HT-29 (cell line): ENCODE measurements at places on chromosomes 2 and 18. TPM values are rescaled to one million over a fixed set of nuclear protein-coding genes. Genes with fewer than 3 reads are reported as not detected.

DNA sequence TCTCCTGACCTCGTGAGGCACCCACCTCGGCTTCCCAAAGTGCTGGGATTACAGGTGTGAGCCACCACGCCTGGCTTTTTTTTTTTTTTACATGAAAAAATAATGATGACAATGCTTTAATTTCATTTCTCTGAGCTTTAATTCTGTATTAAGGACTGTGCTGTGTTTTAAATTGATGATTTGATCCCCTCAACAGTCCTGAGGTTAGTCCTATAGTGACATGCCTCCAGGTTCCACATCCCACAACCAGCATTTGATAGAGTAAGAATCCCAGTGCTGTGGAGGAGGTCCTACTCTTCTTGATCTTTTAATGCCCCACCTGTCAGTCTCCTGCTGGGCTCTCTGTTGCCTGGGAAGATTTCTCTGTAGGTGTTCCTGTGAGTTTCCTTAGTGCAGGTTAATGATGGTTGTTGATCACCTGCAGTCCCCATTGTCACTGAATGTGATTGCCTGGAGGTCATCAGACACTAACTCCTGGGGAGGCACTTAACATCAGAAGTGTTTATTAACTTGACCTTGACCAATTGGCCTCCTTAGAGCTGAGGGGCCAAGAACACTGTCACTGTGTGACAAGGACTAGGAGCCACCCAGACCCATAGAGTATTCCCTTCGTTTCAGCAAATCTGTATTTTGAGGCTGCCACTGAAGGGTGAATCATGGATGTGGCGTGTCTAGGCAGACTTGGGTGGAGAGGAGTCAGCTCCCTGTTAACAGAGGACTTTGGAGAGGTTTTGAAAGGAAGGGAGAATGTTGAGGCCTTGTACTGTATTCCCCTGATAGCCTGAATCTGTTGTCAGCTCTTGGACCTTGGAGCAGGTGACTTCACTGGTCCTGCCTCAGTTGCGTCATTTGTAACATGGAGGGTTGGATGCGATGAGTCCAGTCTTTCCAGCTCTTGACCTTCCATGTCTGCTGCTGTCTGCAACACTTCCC is 11.5 kb downstream of the ASAP2 start:
- no peak for DNase-seq

DNA sequence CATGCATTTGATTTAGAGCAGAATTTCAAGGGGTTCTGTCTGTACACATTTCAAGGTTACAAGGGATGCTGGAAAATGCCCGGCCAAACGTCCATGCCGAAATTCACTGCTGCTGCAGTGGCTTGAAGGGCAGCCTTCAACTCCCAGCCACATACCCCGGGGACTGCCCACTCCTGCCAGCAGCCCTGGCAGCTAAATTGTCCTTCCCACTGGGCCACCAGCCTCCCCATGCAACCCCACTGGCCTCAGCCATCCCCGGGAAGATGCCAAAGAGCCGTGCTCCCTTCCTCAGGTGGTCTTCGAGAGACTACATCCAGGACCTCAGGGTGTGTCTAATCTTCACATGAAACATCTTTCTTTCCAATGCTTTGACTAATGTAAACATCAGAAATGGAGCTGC is 478.7 kb upstream of the MYT1L start:
- no peak for DNase-seq

GRCh38 chr2:178115271-178115670 is 3.0 kb downstream of the RBM45 start:
- DNase-seq: no peak

DNA sequence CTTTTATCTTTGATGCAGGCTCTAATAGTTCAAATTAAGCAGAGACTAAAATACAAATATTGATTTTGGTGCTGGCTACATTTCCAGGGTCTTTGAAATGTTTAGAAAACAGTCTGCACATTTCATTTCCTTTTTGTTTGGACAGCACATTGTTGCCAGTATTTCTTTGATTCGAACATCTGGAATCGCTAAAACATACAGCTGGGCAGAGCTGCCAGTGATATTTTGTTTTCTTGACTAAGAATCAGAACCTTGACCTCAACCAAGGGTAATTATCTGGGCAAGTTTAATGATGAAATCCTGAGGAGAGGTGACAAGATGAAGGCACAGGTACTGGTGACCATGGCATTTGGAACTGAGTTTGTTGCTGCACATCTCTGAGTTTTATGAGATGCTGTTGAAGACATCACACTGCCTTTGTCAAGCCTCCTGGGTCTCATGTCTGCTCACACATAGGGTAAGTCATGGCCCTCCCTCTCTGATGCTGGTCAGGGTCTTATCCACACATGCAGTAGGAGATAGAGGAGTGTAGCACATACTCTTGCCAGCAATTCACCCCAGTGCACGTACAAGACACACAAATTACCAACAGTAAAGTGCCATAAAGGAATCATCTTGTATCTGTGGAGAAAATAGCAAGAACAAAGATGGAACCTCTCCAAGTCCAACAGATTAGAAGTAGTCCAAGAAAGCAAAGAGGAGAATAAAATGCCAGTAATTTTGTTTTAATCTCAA is 391.9 kb downstream of the RND3 start:
- no peak for DNase-seq

DNA sequence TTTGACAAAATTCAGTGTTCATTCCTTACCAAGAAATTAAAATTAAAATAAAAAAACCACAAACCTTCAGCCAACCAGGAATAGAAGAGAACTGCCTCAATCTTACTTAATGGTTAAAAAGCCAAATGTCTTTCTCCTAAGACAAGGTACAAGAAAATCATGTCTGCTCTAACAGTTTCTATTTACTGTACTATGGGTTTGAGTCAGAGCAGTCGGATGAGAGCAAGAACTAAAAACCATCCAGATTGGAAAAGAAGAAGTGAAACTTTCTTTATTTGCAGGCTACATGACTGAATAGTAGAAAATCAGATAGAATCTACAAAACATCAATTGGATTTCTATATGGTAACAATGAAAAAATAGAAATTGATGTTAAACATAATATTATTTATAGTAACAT is 555.5 kb upstream of the TNP1 start:
- no peak for DNase-seq

GRCh38 chr2:231359441-231359840 is 36.1 kb upstream of the B3GNT7 start:
- no peak for DNase-seq

- no peak for DNase-seq
Observed at GRCh38 chr18:31837879-31838278, 77.2 kb upstream of the SLC25A52 start.

DNA sequence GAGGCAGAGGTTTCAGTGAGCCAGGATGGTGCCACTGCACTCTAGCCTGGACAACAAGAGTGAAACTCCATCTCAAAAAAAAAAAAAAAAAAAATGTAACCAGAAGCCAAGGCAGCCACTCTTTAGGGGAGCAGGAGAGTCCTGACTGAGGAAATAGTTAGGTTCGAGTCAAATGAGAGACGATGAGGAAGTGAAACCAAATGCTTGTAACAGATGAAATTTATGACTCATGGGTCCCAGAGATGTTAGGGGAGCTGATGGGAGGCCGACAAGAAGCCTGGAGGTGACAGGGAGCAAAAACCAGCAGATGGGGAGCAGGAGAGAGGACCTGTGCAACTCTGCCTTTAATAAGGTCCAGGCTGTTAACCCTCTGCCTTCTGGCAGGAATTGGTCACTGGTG is 756.1 kb upstream of the DDX18 start:
- DNase-seq: no peak

GRCh38 chr2:101107241-101107640 is 43.9 kb downstream of the TBC1D8 start:
- DNase-seq: no peak

GRCh38 chr18:11714244-11714918 is 25.3 kb downstream of the GNAL start:
- DNase-seq: no peak

- DNase-seq: no peak
Observed at GRCh38 chr2:216676630-216677029, 18.7 kb downstream of the IGFBP5 start.

GRCh38 chr2:151727593-151728552 is 6.4 kb downstream of the NEB start:
- DNase-seq: peak; percentile 5

DNA sequence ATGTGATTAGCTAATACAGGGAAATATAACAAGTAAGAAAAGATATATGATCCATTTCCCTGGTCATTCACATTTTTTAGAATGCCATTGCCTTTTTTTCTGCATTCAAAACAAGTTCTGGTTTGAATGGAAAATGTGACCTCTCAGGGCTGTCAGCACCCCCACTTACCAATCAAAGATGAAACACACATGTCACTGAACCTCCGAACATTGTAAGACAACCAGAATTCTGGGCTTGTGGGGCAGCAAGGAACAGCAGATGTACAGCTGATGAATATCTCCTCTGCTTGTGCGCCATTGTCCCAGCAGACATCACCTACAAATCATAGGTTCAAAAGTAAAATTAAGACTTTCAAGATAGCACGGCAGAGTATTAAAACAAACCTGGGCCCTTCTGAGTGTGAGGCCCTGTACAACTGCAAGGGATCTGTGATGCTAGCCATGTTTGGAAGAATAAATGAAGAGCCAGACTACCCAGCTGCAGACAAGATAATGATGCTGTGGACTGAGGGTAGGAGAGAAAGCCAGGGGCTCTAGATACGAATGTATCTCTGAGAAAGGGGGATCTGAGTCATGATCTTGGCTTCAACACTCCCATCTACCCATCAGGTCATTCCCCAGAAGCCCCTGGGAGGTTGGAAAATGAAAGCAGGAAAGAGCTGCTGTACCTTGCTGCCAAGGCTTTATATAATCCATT is 108.7 kb upstream of the SERTAD2 start:
- no peak for DNase-seq

- DNase-seq: no peak
Observed at GRCh38 chr18:12421732-12422131, 14.0 kb downstream of the PRELID3A start.

DNA sequence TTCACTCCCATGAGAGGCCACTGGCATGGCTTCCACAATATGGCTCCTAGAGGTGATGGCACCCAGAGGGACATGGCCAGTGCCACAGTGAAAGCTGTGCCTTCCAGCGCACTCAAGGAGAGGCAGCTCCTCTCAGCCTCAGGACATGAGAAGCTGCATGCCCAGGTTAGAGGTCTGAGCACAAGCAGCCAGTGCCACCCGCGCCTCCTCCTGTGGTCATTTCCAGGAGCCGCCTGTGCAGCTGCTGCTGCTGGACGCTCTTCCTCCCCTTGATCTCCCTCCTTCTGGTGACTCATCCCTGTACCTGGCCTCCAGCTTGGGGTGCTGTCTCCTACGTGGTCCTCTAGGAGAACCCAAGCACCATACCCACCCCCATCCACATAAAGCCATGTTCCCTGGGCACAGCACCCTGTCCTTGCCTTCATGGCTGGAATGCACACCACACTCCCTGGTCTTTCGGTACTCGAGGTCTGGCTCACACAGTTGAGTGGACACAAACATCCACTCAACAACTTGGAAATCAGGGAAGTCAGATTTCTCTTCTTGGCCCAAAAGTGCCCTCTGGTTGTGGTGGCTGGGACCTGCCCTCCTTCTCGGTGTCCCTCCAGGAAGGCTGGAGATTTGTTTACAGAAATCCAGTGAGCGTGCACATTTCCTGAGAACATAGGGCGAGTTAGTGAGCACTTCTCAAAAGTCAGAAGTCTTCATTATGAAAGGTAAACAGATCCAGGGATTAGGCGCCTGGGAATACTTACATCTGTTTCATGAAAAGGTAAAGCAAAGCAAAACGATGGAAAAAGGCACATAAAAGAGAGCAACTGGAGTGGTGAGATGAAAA is 96.7 kb downstream of the EIPR1 start:
- no peak for DNase-seq

- no peak for DNase-seq
Observed at GRCh38 chr2:120176526-120176925, 46.7 kb downstream of the TMEM185B start.

GRCh38 chr18:59837586-59837985 is 62.2 kb upstream of the PMAIP1 start:
- DNase-seq: peak; percentile 85

DNA sequence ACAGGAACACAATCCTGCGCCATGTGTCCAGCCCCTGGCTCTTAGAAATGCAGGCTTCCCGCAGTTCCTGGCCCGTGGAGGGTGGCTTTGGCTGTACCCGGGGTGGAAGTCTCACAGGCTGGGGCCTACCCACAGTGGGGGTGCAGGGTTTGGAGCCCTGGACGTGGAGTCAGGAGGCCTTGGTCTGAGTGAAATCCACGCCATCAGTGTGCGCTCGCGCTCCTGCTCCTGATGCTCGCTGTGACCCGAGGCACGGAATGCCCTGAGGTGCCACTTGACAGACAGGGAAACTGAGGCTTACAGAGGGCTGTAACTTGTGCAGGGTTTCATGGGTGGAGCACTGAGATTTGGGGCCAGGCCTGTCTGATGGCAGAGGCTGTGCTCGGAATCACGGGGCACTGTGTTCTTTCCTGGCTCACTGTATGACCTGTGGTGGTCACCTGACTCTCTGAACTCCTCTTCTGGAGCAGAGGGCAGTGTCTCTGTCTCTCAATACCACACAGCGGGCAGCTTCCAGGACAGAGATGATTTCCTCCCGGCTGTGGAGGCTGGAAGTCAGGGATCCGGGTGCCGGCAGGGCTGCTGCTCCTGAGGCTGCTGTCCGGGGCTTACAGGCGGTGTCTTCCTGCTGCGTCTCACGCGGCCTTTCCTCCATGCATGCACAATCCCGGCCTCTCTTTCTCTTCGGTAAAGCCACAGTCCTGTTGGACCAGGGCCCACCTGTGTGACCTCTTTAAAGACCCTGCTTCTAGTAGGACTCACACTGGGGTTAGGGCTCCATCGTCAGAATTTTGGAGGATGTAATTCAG is 25.9 kb upstream of the ALLC start:
- DNase-seq: no peak

DNA sequence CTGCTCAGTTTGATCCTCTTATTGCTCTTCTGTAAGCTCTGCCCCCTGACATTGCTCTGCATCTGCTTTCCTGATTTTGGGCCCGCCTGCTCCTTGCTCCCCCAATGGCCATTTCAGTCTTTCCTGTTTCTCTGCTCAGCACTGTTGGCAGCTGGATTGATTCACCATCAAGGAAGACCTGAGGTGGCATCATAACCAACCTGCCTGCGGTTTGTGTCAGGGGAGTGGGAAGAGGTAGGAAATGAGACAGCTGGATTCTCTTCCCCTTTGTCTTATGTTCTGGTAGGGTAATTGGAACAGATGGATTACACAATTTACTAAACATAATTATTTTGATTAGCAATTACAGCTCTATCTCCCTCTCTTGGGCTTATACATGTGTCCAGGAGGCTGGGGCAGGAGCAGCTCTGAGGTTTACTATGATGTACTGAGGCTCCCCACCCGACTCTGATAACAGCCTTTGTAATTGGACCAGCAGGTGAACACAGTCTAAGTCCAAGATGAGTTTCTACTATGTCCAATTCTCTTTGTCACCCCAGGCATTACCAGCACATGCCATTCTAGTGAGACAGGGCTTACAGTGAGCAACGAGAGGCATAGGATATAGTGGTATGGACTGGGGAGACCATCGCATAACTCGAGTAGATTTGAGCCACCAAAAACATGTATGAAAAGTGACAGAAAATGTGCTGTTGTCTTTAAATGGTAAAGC is 151.8 kb upstream of the MMADHC start:
- DNase-seq: no peak

- DNase-seq: peak; percentile 13
Observed at GRCh38 chr2:128388499-128388941, 69.9 kb upstream of the HS6ST1 start.

CABLES1 gene
- total RNA-seq: 37.0 and 45.9 TPM in 2 replicates

OTOS gene
- not detected in 2 replicates for total RNA-seq

ASB18 gene
- not detected in 2 replicates for total RNA-seq

ABCB11 gene
- 0.08 TPM in 1 of 2 replicates, not detected in the other for total RNA-seq

UXS1 gene
- total RNA-seq: 24.5 and 32.3 TPM in 2 replicates
